ENCODE measurements at places on chromosomes 7 and 10.

GRCh38 chr10:19048489-19048888 is at the start of gene MALRD1:
MALRD1 (plus strand) TSS chr10:19048801; CDS start chr10:19048939, 138 bp downstream.
- DNase-seq, result no peak

DNA sequence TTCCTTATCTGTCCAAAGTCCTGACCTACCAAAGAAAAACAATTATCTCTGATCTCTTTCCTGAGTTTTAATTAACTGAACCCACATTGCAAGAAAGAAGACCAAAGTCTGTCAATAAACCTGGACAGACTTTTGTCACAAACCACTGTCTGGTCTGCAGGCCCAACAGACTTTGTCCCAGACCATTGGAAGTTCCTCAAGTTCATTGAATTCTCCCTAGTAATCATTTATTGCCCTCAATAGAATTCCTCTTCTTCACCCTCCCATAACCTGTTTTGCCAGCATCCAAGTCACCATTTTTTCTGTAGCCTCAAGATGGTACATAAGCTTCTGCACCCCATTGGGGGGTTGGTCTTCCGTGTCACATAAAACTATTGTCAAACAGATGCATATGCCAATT is 3.9 kb upstream of the DNMBP start:
- DNase-seq, result no peak

DNA sequence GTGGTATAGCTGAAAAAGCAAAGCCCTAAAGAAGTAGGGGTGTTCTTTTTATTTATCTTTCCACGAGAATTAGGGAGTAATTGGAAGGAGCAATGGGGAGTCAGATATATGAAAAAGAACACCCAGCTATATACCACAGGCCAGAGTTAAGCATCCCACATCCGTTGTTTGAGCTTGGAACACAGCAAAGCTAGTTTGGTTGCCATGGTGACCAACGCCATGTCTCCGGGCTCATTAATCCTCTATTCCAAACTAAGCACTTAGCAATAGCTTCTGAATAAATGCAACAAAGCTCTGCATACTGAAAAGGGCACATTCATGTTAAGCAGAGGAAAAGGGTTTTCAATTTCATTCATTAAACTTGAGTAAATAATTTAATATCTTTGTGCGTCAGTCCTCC is 23.5 kb downstream of the ASB4 start:
- peak; percentile 23 for DNase-seq

- no peak for DNase-seq
Observed at GRCh38 chr10:6082496-6083395, 6.1 kb upstream of the RBM17 start.

GRCh38 chr7:110890101-110890500 is 200.8 kb upstream of the LRRN3 start:
- no peak for DNase-seq

DNA sequence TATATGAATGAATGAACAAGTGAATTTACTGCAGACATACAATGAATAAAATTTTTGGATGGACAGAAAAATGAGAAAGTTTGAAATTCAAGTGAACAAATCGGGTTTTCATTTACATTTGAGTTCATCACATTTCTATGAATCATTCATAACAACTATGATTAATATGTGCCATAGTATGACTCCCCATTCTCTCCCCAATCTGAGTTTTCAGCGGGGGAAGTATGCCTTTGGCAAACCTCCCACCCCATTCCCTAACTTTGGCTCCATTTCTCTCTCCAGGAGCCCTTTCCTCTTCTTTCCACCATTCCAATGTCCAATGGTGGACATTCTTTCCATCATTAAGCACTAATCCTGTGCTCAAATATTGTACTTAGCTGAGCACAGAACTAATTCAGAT is 96.8 kb upstream of the LSM8 start:
- DNase-seq, result no peak

- DNase-seq, result no peak
Observed at GRCh38 chr10:62582101-62582705, 208.0 kb downstream of the ZNF365 start.

GRCh38 chr10:14190702-14191101 is 140.0 kb downstream of the FRMD4A start:
- DNase-seq, result no peak

- no peak for DNase-seq
Observed at GRCh38 chr7:9657257-9657656, 1223.8 kb downstream of the NXPH1 start.

Data from NCI-H2171 treated with DMSO at 0.1 percent for 48 hours (cell line).